ENCODE measurements at places on chromosomes 4 and X. TPM values are rescaled to one million over a fixed set of nuclear protein-coding genes. Genes with fewer than 3 reads are reported as not detected.

DNA sequence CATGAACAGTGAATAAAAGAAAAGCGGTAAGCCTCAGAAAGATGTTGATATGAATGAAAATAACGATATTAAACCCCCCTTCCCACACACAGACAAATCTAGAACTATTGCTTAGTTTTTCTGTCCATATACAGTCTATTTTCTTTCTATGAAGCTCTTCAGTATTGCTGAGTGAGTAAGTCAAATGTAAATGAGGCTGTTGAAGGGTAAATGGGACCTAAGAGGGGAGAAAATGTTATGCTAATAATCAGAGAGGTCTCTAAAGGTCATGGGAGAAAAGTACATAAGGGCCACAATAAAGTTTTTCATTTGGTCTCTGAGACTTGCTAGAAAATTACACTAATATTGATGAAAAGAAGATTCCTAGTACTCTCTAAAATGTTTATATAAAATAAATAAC is 56.2 kb downstream of the PABPC4L start:
- H3K36me3 ChIP-seq, result no peaks in the 10 kb centered on the region
- no peaks in the 10 kb centered on the region for H3K27me3 ChIP-seq
- H3K27ac ChIP-seq, result no peak overlapping the region

Gene CRMP1
- total RNA-seq, result 7.7 TPM

DNA sequence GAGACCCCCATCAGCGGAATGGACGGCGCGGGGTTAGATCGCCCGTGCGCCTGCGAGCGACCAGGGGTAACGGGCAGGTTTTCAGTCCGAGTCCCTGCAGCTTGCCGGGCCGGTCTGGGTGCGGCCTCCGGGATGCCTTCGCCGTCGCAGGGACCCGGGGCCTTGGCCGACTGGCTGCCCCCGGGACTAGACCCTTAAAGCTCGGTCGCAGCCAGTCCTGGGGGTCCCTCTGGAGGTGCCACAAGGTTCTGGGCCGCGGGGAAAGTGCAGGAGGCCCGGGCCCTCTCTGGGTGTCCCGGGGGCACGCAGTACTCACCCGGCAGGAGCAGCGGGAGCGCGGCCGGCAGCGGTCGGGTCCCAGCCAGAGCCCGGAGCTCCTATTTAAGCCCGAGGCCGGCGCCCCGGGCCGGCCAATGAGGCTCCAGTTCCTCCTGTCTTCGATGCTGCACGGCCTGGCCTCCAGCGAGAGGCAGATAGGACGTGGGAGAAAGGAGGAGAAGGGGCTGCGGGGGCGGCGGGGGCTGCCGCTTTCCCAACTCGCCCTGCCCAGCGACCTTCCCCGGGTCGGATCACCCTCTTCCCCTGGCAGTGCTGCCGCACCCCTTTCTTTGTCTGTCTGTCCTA is at the start of gene SPON2:
SPON2 (minus strand) TSS at position 356 of the 624 bp plus-strand sequence.
- H3K4me1 ChIP-seq, result no peaks in the 10 kb centered on the region
- H3K27me3 ChIP-seq, result peaks cover 85% of the 10 kb centered on the region
- peak within 1 kb of the TSS; percentile 0 for H3K4me3 ChIP-seq
- peak; percentile 83 for DNase-seq
- H3K27ac ChIP-seq, result no peak within 1 kb of the TSS

DNA sequence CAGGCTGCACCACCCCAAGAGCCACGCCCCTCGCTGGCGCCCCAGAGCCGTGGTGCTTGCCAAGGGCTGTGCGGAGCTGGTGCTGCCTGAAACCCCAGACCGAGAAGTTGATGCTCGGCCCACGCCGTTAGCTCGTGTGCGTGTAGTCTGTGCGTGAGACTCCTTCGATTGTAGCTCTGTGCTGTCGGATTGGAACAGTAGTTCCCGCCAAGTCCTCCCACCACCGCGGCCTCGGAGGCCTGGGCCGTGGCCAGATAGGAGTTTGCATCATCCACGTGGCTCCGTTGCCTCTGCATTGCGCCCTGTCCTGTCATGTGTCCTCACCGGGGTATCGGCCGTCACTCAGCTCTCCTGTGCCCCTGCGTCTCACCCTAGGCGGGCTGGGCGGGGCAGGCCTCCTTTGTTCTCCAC is 24.2 kb downstream of the TNIP2 start:
- H3K36me3 ChIP-seq, result peaks cover 7% of the 10 kb centered on the region
- H3K4me3 ChIP-seq, result no peak overlapping the region
- DNase-seq, result no peak
- H3K27me3 ChIP-seq, result no peaks in the 10 kb centered on the region
- H3K27ac ChIP-seq, result no peak overlapping the region
- no peaks in the 10 kb centered on the region for H3K4me1 ChIP-seq

Gene MAGEB17
- 0.11 TPM for total RNA-seq

GRCh38 chr4:14887842-14888433 is 114.3 kb upstream of the CPEB2 start:
- no peak overlapping the region for H3K4me3 ChIP-seq
- no peak for DNase-seq
- no peaks in the 10 kb centered on the region for H3K4me1 ChIP-seq
- H3K27me3 ChIP-seq, result no peaks in the 10 kb centered on the region

DNA sequence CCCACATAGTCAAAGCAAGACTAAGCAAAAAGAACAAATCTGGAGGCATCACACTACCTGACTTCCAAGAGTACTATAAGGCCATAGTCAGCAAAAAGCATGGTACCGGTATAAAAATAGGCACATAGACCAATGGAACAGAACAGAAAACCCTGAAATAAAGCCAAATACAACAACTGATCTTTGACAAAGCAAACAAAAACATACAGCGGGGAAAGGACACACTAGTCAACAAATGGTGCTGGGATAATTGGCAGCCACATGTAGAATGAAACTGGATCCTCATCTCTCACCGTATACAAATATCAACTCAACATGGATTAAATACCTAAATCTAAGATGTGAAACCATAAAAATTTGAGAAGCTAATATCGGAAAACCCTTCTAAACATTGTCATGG is 819.3 kb upstream of the FRG1 start:
- H3K36me3 ChIP-seq, result no peaks in the 10 kb centered on the region
- DNase-seq, result no peak
- no peak overlapping the region for H3K4me3 ChIP-seq
- H3K27me3 ChIP-seq, result no peaks in the 10 kb centered on the region
- no peaks in the 10 kb centered on the region for H3K4me1 ChIP-seq
- H3K27ac ChIP-seq, result no peak overlapping the region

GRCh38 chr4:14167876-14168510 is 540.5 kb upstream of the BOD1L1 start:
- no peaks in the 10 kb centered on the region for H3K27me3 ChIP-seq
- no peak overlapping the region for H3K4me3 ChIP-seq
- H3K36me3 ChIP-seq, result no peaks in the 10 kb centered on the region

DNA sequence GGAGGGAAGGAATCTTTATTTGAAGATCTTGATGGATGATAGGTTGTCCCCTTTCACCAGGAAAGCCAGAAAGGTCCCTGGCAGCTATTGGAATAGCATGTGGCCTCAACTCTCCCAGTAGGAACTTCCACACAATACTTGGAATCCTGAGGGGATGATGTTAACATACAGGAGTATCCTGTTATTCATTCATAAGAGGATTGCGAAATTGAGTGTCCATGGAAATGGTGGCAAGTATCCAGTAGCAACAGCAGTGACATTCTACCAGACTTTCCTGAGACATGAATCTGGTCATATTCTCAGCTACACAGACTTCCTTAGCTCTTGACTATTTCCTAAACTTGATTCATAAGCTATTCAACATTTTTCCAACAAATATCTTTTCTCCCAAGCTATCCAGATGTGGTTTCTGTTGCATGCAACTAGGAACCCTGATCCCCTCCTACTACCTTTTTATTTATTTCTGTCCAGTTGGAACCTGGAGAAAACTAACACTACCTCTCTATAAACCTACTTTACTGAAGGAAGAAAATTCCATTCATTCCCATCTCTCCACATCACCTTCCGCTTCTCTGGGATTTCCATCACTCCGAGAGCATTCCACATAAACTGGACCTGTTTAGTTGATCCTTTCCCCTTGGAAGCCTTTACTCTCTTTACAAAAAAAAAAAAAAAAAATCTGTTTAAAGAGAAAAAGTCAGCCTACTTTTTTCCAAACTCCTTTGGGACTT is 101.8 kb downstream of the ANXA5 start:
- DNase-seq, result no peak
- H3K36me3 ChIP-seq, result no peaks in the 10 kb centered on the region
- H3K4me3 ChIP-seq, result no peak overlapping the region
- H3K27ac ChIP-seq, result no peak overlapping the region

DNA sequence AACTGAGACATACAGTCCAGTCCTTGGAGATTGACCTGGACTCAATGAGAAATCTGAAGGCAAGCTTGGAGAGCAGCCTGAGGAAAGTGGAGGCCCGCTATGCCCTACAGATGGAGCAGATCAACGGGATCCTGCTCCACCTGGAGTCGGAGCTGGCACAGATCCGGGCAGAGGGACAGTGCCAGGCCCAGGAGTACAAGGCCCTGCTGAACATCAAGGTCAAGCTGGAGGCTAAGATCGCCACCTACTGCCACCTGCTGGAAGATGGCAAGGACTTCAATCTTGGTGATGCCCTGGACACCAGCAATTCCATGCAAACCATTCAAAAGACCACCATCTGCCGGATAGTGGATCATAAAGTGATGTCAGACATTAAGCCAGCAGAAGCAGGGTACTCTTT is 20.4 kb upstream of the FRMPD3 start:
- no peak overlapping the region for H3K4me3 ChIP-seq
- no peaks in the 10 kb centered on the region for H3K36me3 ChIP-seq
- no peak overlapping the region for H3K27ac ChIP-seq
- peak; percentile 53 for DNase-seq

- no peak overlapping the region for H3K27ac ChIP-seq
- no peaks in the 10 kb centered on the region for H3K36me3 ChIP-seq
- no peak overlapping the region for H3K4me3 ChIP-seq
- H3K4me1 ChIP-seq, result no peaks in the 10 kb centered on the region
Observed at GRCh38 chr4:138449938-138450337, 207.8 kb upstream of the SLC7A11 start.

Gene CTAG1B
- total RNA-seq, result not detected

GRCh38 chr4:88230461-88230891 is 53.9 kb downstream of the PPM1K start:
- no peaks in the 10 kb centered on the region for H3K4me1 ChIP-seq
- H3K4me3 ChIP-seq, result no peak overlapping the region
- DNase-seq, result no peak
- no peaks in the 10 kb centered on the region for H3K36me3 ChIP-seq
- H3K27ac ChIP-seq, result no peak overlapping the region

Gene CT47B1
- not detected for total RNA-seq

Gene DKK2
- 0.06 TPM for total RNA-seq

DNA sequence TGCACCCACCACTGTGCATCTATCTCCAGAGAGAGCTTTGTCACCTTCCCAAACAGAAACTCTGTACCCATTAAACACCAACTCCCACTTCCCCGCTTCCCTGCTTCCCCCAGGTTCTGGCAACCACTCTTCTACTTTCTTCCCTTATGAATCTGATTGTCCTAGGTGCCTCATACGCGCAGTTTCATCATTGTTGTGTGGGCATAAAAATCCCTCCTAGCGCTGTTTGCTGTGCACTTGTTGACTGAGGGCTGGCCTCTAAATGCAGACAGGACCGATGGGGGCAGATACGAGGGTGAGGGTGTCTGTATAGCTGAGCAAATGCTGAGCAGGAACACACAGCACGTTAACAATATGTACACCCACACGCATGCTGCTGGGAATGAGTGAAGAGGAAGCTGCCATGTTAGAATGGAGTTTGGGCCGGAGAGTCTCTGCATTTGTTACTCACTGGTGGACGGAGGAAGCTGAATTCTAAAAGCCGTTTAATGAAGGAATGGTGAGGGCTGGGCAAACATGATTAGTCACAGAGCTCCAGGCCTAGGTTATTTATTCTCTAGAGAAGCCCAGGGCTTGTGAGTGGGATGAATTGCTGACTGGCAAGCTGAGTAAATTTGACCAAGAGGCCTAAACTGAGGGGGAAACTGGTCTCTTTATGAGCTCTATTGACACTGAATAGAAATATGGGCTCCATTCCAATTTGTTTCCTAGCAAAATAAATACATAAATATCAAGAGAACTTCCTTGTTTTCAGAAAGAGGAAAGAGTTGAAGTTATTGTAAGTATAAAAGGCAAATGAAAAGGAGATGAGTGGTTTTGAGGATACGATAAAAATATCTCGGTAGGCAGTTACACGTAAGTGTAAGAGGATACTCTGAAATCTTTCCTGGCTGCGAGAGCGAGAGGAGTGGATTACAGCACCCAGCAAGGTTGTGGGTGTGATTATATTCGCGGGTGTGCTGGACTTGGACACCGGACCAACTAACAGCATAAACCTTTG is 95.9 kb upstream of the RPS6KA3 start:
- DNase-seq, result no peak
- H3K27me3 ChIP-seq, result no peaks in the 10 kb centered on the region

Gene DMRTC1
- not detected for total RNA-seq

- no peaks in the 10 kb centered on the region for H3K27me3 ChIP-seq
- DNase-seq, result no peak
- no peaks in the 10 kb centered on the region for H3K4me1 ChIP-seq
- H3K36me3 ChIP-seq, result no peaks in the 10 kb centered on the region
- H3K4me3 ChIP-seq, result no peak overlapping the region
Observed at GRCh38 chrX:139126493-139126892, 404.0 kb upstream of the F9 start.

Gene PTPN13
- total RNA-seq, result 29.2 TPM

- DNase-seq, result peak; percentile 67
- no peaks in the 10 kb centered on the region for H3K4me1 ChIP-seq
- no peak overlapping the region for H3K27ac ChIP-seq
- no peak overlapping the region for H3K4me3 ChIP-seq
Observed at GRCh38 chrX:22081475-22082092, 49.5 kb downstream of the PHEX start.

- no peaks in the 10 kb centered on the region for H3K36me3 ChIP-seq
- no peak overlapping the region for H3K27ac ChIP-seq
- H3K27me3 ChIP-seq, result no peaks in the 10 kb centered on the region
- H3K4me1 ChIP-seq, result no peaks in the 10 kb centered on the region
- no peak overlapping the region for H3K4me3 ChIP-seq
Observed at GRCh38 chrX:73581002-73581628, 18.1 kb downstream of the CHIC1 start.

Gene PNMA3
- total RNA-seq, result 19.7 TPM

DNA sequence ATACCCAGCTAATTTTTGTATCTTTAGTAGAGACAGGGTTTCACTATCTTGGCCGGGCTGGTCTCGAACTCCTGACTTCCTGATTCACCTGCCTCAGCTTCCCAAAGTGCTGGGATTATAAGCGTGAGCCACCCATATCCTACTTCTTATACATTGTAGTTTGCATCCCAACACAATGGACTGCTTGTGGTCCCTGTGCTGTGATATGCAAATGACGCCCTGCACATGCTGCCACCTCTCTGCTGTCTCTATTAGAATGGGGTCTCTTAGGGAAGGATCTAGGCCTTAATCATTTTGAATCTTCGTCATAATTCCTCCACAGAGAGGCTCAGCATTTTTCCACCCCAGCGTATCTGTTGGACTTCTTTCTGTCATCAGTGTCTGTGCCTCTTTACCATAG is 595.9 kb downstream of the ADGRL3 start:
- H3K4me3 ChIP-seq, result no peak overlapping the region
- no peaks in the 10 kb centered on the region for H3K36me3 ChIP-seq
- no peaks in the 10 kb centered on the region for H3K27me3 ChIP-seq
- H3K4me1 ChIP-seq, result no peaks in the 10 kb centered on the region
- DNase-seq, result no peak

GRCh38 chr4:170089668-170090351 is at the start of gene AADAT:
AADAT (minus strand) TSS chr4:170089956; CDS start chr4:170089690, 266 bp downstream.
- no peak within 1 kb of the TSS for H3K27ac ChIP-seq
- peaks cover 15% of the 10 kb centered on the region for H3K36me3 ChIP-seq
- peak; percentile 93 for DNase-seq
- peak within 1 kb of the TSS; percentile 50 for H3K4me3 ChIP-seq

Measured in cardiac muscle cell (in vitro differentiated cells and primary cell).